ENCODE measurements at places on chromosomes 7 and 10.

- no peak for DNase-seq
Observed at GRCh38 chr7:98562871-98563495, 54.1 kb upstream of the NPTX2 start.

DNA sequence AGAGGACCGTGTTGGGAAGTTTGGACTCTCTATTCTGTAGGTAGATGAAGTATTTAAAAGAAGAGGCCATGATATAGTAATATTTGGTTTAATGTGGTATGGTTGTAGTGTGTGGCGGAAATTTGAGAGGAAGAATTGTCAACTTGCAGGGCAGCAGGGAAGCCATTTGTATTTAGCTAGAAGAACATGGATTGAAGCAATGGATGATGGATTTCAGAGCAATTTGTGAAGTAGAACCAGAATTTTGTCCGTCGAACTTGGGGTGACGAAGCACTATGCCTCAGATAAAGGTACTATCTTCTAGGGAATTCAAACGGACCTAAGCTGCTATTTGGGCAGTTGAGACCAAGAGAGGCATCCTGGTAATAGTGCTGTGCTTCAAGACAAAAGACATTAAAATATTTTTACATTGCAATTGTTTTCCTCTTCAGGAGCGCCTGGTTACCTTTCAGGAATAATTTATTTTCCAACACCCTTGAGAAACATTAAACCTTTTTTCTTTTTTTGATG lies 615 bp upstream of the WBP1L start:
- DNase-seq, result no peak

GRCh38 chr10:11593612-11594011 lies 17.8 kb downstream of the USP6NL start:
- no peak for DNase-seq

- DNase-seq, result no peak
Observed at GRCh38 chr7:10557375-10557774, 416.3 kb upstream of the PHF14 start.

GRCh38 chr7:130926001-130926691 lies 192.1 kb upstream of the KLF14 start:
- no peak for DNase-seq

DNA sequence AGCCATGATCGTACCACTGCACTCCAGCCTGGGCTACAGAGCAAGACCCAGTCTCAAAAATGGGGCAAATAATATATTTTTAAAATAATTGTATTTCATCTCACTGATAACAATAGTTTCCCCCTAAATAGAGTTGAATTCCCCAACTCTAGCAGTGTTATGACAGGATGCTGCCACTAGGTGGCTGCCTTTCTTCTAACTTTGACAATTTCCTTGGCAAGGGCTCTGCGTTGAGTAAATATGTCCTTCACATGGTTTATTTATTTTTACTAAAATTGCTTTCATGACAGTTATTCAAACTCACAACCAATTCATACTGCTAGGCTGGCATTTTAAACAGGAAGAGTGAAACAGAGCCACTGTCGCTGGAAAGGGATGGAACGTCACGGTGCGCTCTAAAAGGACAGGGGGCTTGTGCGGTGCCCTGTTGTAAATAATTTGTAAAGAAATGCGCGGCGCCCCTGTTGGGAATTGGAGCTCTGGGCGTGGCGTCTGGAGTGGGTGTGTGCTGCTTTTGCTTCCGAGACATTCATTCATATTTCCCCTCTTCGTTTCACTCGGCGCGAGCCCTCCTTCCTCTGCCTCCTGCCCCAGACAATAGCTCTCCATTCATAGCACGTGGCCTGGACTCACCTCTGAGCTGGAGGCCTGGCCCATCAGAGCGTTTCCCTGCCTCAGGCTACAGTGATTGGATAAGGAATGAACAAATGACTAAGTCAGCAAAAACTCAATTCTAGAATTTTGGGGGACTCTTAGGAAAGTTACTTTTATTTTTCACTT lies 20.5 kb upstream of the PITRM1 start:
- no peak for DNase-seq

DNA sequence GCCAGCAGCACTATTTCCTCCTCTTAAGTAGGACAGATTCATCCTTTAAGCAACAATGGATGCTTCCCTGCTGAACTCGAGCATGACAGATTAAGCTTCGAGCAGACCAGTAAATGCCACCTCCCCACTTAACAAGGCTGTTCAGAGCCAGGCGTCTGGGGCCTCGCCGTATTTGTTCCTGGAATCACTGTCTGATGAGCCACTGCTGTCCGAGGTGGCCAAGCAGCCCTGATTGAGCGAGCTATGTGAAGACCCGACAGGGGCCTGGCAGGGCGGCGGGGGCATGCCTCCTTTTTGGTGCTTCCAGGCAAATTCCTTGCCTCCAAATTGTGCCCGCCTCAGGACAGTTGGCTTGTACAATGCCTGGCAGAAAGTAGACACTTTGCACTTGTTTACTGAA lies 862.6 kb downstream of the NRG3 start:
- no peak for DNase-seq

- no peak for DNase-seq
Observed at GRCh38 chr7:64892666-64893309, 10.3 kb upstream of the ZNF273 start.

- no peak for DNase-seq
Observed at GRCh38 chr7:142248-142941, 50.0 kb upstream of the FAM20C start.

- DNase-seq, result no peak
Observed at GRCh38 chr7:157540606-157541294, 203.9 kb downstream of the DNAJB6 start.

DNA sequence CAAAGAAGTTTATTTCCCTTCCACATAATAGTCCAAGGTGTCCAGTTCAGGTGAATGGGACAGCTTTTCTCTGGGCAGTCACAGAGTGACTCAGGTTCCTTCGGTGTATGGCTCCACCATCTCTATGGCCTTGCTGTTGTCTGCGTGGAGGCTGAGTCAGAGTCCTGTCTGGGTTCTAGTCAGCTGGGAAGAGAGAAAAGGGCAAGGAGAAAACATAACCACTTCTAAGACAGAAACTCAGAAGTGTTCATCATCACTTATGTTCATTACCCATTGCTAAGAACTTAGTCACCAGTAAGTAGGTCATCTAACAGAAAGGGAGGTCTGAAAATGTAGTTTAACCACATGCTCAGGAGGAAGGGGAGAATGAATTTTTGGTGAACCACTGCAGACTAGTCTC lies 32.4 kb upstream of the CCDC7 start:
- DNase-seq, result no peak
